ENCODE measurements at places on chromosomes 3 and 15.

DNA sequence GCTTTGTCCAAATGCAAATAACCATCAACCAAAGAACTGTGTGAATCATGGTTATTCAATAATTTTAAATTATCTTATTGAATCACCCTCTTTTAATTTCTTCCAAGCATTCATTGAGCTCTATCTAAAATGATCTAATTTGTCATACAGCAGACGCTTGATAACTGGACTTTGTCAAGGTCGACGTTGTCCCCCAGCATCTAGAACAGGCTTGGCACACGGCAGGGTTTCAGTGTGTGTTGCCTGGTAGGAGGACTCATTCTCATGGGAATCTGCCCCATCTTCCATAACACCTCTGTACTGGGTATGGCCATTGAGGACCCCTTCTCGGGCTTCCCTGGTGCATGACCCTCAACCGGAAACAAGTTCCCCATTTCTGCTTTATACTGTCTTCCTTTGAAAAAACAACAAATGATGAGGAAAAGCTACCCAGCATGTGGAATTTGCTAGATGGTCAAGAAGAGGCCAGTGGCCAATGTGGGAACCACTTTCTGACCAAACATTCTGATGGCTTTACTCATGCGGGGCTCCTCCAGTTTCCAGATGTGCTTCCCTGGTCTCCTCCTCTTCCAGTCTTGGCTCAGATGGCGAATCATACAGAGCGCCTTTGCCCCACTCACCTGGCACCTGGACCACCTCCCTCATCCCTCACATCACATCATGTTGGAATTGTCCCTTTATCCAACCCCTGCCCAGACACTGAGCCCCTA lies 41.7 kb upstream of the SEC22A start:
- no peak for DNase-seq

GRCh38 chr15:67187351-67187854 lies 67.1 kb downstream of the AAGAB start:
- DNase-seq = no peak

- DNase-seq = no peak
Observed at GRCh38 chr3:98900265-98901118, 1.0 kb downstream of the DCBLD2 start.

DNA sequence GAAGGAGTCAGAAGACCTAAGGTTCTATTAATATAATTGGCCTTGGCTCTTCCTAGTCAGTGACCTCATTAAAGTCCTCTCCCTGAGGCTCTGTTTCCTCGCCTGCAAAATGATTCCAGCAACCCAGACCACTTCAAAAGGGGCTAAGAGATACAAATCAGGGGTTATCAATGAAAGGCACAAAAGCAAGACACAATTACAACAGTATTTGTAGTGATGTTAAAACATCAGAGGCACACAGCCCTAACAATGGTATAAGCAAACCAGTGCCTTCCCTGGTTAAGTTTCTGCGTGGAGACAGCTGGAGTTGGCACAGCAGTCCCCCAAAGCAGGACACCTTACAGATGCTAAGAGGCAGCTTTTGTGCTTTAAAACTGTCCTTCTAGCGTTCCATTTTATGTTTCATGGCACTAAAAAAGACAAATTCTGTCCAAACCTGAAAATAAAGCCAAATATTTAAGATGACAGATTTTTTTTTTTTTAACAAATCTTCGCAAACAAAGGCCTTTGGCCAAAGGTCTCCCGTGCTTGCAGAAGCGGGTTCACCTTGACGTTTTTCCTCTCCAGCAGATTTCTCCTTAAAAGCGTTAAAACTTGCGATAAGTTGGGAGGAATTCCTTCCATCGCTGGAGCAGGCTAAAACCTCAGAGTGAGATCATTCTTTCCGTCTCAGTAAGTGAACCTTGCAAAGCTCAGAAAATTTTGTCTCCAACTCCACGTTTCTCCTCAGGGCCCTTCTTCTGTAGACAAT lies 999 bp downstream of the ZNF280D start:
- DNase-seq = no peak

DNA sequence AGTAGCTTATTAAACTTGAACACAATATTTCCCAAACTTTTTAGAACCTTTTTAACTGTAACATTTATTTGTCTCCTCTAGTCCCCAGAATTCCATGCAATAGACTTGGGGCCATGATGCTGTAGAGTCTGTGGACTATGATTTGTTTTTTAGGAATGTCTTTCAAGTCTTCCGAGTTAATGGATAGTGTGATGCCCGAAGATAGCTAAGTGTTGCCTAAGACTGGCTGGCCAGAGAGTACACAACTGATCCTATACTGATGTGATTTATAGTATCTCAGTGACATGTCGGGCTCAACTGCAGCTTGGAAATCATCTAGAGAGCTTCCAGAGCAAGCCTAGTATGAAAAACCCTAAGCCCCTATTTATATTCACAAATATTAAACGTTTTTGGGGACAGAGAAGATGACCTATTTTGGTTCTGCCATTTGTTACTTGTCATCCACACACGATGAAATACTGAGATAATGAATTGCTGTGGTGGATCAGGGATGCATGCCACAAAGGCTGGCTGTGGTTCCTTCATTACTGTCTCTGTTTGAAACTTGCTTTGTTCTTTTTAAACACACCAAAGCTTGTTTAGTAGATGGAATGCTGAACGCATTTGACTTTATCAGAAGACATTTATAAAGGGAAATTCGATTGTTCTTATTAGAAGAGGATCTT lies 507.4 kb downstream of the TAFA4 start:
- DNase-seq = no peak

DNA sequence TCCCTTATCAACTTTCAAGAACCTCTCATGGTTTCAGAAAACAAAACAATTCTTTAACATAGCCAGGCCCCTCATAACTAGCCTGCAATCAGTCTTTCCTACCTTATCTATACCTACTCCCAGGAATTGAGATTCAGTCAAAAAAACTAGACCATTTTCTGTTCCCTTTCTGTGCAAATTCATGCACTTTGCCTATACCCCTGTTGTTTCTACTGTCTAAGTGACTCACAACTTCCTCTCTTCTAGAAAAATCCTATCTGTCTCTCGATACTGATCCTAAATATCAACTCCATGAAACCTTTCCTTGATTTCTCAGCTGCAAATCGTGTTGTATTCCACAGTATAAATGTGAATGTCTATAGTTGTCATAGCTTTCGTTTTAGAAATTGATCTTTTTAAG lies 10.9 kb upstream of the IL1RAP start:
- DNase-seq = no peak

DNA sequence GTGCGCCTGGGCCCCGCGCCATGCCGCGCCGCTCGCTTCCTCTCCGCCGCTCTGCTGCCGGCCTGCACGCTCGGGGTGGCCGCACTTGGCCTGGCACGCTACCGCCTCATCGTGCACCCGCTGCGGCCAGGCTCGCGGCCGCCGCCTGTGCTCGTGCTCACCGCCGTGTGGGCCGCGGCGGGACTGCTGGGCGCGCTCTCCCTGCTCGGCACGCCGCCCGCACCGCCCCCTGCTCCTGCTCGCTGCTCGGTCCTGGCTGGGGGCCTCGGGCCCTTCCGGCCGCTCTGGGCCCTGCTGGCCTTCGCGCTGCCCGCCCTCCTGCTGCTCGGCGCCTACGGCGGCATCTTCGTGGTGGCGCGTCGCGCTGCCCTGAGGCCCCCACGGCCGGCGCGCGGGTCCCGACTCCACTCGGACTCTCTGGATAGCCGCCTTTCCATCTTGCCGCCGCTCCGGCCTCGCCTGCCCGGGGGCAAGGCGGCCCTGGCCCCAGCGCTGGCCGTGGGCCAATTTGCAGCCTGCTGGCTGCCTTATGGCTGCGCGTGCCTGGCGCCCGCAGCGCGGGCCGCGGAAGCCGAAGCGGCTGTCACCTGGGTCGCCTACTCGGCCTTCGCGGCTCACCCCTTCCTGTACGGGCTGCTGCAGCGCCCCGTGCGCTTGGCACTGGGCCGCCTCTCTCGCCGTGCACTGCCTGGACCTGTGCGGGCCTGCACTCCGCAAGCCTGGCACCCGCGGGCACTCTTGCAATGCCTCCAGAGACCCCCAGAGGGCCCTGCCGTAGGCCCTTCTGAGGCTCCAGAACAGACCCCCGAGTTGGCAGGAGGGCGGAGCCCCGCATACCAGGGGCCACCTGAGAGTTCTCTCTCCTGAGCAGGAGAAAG lies 951 bp downstream of the GPR62 start:
- no peak for DNase-seq

GRCh38 chr3:194034346-194035336 lies 101.3 kb upstream of the HES1 start:
- no peak for DNase-seq

DNA sequence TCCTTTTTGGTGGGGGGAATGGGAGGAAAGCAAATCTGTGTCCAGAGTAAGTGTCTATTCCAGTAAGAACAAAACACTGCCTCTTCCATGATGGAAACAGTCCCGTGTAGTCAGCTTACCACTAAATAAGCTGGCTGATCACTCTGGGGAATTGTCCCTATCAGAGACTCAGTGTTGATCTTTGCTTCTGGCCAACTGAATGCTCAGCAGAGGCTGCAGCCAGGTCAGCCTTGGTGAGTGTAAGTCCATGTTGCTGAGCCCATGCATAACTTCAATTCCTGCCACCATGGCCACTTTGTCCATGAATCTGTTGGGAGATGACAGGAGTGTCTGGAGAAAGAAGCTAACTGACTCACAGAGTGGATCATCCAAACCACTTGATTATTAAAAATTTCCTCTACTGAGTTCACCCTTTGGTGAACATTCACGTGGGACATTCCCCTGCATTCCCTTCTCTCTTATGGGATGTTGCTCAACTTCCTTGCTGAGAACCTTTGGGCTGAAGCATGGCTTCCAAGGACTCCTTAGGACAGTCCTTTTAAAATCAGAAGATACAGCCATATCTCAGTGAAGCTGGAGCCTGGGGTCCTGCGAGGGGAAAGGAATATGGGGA lies 33.9 kb upstream of the XCR1 start:
- no peak for DNase-seq

DNA sequence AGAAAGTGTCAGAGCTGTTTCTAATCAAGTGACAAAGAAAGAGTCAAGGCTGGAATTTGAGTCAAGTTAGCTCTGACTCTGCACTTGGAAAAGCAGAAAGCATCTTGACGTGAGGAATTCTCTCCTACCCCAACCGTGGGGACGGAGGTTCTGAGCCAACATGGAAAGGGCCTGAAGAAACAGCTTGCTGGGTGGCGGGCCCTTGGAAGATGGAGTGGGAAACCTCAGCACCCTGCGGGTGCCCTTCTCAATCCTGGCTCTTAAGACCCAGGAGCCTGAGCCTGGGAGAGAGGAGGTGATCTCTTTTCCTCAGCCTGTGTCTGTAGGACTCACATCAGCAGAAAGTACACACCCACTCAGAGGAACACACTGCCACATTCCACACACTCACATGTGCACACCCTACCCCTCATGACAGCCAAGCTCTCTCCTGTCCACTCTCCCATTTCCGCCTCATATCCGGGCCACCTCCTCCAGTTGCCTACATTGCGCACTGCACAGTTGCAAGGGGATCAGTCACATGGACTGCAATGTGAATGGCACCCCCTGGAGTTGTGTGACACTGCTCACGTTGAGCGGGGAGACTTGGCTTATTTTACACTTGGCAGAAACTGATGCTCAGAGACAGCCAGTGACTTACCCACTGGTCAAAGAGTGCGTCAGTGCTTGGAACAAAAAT lies 101.5 kb upstream of the SLC6A6 start:
- DNase-seq = no peak

DNA sequence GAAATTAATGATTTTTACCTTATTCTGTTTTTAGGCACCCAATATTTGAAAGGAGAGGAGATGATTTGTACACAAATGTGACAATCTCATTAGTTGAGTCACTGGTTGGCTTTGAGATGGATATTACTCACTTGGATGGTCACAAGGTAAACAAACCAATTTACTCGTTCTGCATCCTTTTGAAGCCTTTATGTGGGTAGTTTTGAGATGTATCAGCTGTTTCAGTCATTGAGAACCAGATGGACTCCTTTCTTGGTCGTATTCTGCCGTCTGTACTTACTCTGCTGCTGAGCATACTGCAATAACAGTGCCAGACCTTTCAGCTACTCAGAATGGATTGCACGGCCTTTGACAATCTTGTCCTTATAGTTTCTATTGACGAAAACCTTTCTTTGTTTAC lies 13.3 kb downstream of the DNAJB11 start:
- DNase-seq = no peak

DNA sequence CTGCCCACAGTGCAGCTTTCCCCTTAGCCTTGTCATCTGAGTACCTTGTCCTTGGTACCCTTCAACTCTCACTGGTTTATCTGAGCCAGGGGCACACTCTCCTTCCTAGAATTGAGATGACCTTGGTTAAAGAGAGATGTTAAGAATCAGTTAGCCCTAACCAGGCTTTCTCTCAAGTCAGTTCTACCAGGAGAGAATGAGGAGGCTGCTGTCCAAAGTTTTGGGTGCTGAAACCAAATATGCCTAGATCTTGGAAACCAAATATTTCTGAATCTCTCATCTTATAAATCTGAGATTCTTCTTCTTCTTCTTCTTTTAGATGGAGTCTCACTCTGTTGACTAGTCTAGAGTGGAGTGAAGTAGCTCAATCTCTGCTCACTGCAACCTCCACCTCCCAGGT lies 12.0 kb upstream of the CTXND1 start:
- DNase-seq = no peak

- DNase-seq = no peak
Observed at GRCh38 chr15:66594344-66594743, 28.5 kb upstream of the LCTL start.

DNA sequence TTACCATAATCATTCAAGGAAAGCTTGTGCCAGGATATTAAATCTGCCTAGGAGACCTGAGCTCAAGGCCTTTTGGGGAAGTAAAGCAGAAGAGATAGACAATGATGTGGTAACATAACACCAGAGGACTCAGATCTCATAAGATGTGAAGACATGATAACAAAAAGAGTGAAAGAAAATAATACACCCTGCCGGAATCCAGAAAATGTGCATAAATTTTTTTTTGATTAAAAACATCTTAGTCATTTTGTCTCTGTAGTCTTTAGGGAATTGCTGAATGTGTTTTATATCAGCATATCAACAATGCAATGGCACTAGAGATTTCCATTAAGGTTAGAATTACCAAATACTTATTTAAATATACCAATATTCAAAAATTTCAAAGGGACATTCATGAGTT lies 326.8 kb upstream of the ROBO1 start:
- DNase-seq = no peak

GRCh38 chr3:74607803-74608202 lies 6.7 kb downstream of the CNTN3 start:
- no peak for DNase-seq

DNA sequence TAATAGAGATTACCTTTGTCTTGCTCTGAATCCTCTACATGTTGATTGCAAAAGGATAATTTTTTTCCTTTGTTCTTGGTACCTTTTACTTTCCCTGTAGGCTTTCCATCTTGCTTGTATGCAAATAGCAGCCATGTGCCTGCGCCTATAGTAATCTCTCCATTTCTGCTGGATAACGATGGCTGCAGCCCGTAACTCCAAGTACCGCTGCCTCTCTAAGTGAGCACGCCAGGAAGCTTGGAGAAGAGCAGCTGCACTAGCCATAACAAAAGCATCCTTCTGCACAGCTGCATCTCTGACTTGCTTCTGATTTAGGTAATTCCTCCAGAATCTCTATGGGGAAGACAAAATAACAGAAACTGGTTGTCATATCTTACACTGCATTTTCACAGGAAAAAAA lies 89.3 kb downstream of the NR2E3 start:
- no peak for DNase-seq

Data from NCI-H2029 treated with DMSO at 0.1 percent for 48 hours (cell line).